Activated B cell treated with CpG ODN at 0.5 μM for 24 hours (primary cell): ENCODE measurements at places on chromosomes 7 and 10.

- no peaks in the 10 kb centered on the region for H3K27me3 ChIP-seq
- peaks cover 41% of the 10 kb centered on the region for H3K4me1 ChIP-seq
- H3K36me3 ChIP-seq, result no peaks in the 10 kb centered on the region
- H3K27ac ChIP-seq, result no peak overlapping the region
- no peak overlapping the region for H3K4me3 ChIP-seq
These were observed 17.3 kb downstream of the FAM107B start for GRCh38 chr10:14757394-14757793.

DNA sequence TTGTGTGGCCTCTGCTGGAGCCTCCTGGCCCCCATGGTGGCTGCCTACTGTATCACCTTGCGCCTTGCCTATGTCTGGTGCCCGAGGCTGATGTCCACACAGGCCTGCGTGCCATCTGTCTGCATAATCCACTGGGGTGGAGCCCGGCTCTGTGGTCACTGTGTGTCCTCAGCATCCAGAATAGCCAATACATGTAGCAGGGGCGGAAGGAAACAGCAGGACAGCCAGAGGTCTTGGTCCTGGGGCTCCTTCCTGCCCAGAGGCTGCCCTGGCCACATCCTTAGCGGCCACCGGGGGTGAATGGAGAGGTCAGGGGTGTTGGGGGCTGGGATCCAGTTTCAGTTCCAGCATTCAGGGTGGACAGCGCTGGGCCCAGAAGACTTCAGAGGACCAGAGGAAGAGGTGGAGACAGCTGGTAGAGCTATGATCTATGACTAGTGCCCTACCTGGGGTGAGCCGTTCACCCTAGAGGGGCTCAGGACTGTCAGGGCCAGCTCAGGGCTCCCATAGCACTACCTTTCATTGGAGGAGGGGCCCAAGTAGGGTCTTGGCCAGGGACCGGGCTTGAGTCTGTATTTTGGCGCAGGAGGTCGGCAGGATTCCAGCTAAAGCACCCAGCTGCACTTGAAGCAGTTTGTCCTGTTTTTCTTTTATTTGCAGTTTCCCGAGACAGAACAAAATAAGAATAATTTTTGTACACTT, 15.9 kb downstream of the YKT6 start:
- DNase-seq, result peak; percentile 7
- no peak overlapping the region for H3K4me3 ChIP-seq
- no peaks in the 10 kb centered on the region for H3K27me3 ChIP-seq
- no peak overlapping the region for H3K27ac ChIP-seq
- H3K4me1 ChIP-seq, result peaks cover 10% of the 10 kb centered on the region
- peaks cover 20% of the 10 kb centered on the region for H3K36me3 ChIP-seq

DNA sequence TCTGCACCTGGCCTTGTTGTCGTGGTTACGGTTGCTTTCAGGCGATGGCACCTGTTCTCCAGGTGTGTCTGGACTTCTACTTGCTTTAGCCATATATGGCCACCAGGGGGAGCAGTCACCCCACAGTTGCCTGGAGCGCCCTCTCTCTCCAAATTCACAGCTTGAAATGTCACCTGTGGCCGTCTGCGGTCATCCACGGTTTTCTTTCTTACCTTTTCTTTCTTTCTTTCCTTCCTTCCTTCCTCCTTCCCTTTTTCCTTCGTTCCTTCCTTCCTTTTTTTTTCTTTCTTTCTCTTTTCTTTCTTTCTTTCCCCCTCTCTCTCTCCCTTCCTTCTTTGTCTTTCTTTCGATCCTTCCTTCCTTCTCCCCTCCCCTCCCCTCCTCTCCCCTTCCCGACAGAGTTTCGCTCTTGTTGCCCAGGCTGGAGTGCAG, 150.5 kb upstream of the VKORC1L1 start:
- H3K36me3 ChIP-seq, result peaks cover 15% of the 10 kb centered on the region
- H3K4me1 ChIP-seq, result peaks cover 8% of the 10 kb centered on the region
- no peaks in the 10 kb centered on the region for H3K27me3 ChIP-seq

GRCh38 chr10:76679030-76679429, 958.6 kb downstream of the KCNMA1 start:
- H3K4me3 ChIP-seq, result no peak overlapping the region
- no peaks in the 10 kb centered on the region for H3K4me1 ChIP-seq
- no peaks in the 10 kb centered on the region for H3K36me3 ChIP-seq
- no peak overlapping the region for H3K27ac ChIP-seq
- no peak for DNase-seq

GRCh38 chr10:926075-926698, 5.3 kb downstream of the LARP4B start:
- H3K36me3 ChIP-seq, result peaks cover 47% of the 10 kb centered on the region
- H3K27me3 ChIP-seq, result no peaks in the 10 kb centered on the region
- no peak for DNase-seq
- no peak overlapping the region for H3K27ac ChIP-seq

DNA sequence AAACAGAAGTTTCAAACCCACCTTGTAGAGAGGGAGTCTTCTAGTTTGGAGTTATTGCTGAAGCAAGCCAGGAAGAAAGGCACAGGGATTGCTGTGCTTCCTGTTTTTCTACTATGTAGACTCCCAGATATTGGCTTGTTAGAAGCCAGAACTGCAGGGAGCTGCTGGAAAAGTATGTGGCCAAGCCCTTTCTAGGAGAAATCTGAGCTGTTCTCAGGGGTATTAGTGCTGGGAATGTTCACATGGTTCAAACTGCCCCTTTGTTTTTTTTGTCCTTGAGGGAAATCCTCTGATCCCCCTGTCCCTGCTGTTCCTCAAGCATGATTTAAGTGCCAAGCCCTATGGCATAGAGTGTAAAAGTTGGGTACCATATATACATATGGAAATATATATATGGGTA, 184.0 kb downstream of the CCDC7 start:
- H3K27me3 ChIP-seq, result no peaks in the 10 kb centered on the region
- H3K4me1 ChIP-seq, result no peaks in the 10 kb centered on the region

GRCh38 chr7:87872346-87872745, 3.8 kb downstream of the SLC25A40 start:
- H3K27me3 ChIP-seq, result no peaks in the 10 kb centered on the region
- H3K4me1 ChIP-seq, result peaks cover 32% of the 10 kb centered on the region
- DNase-seq, result no peak
- H3K4me3 ChIP-seq, result no peak overlapping the region

GRCh38 chr7:94907811-94908322, 473 bp downstream of the PPP1R9A start:
- peaks cover 45% of the 10 kb centered on the region for H3K27me3 ChIP-seq
- peaks cover 15% of the 10 kb centered on the region for H3K4me1 ChIP-seq
- H3K27ac ChIP-seq, result no peak overlapping the region
- H3K4me3 ChIP-seq, result peak overlapping the region; percentile 71

- no peaks in the 10 kb centered on the region for H3K36me3 ChIP-seq
- no peak overlapping the region for H3K4me3 ChIP-seq
- H3K27me3 ChIP-seq, result no peaks in the 10 kb centered on the region
These were observed 154.6 kb downstream of the EBF3 start for GRCh38 chr10:129809431-129809830.

GRCh38 chr7:28296571-28297483, 115.5 kb upstream of the CREB5 start:
- H3K36me3 ChIP-seq, result no peaks in the 10 kb centered on the region
- no peaks in the 10 kb centered on the region for H3K27me3 ChIP-seq
- no peak overlapping the region for H3K4me3 ChIP-seq

DNA sequence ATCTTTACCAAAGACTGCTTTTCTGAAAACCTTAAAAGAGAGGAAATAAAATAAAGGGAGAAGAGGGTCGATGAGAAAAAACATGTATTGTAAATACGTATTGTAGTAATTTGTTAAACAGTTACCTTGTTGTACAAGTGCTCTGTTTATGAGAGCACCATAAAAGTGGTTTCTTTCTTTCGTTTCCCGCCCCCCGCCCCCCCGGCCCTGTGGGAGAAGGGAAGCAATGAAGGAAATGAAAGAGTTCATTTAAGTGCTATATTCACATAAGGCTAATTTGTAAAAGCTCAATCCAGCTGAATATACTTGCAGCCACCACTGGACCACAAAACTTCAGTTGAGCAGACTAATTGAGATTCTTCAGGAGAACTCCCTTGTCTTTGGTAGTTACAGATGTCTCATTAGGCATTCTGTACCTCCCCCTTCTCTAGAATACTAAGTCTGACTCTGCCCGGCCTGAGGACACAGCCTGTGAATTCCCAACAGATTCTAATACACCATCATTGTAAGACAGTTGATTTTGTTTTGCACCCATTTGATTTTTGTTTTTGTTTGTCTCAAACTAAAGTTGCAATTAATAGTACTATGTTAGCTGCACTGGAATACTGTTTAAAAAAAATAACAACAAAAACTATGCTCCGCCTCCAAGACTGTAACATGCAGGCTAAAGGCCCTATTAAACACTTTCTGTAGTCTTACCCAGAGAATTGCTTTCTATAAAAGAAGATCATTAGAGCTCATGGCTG, 124.9 kb downstream of the ARHGAP12 start:
- no peaks in the 10 kb centered on the region for H3K27me3 ChIP-seq
- peaks cover 6% of the 10 kb centered on the region for H3K4me1 ChIP-seq
- no peak overlapping the region for H3K4me3 ChIP-seq
- no peak for DNase-seq
- H3K36me3 ChIP-seq, result peaks cover 34% of the 10 kb centered on the region

GRCh38 chr7:34823650-34824258, 165.7 kb downstream of the NPSR1 start:
- no peak overlapping the region for H3K4me3 ChIP-seq
- no peaks in the 10 kb centered on the region for H3K36me3 ChIP-seq
- no peak overlapping the region for H3K27ac ChIP-seq
- no peaks in the 10 kb centered on the region for H3K4me1 ChIP-seq
- no peak for DNase-seq
- peaks cover 4% of the 10 kb centered on the region for H3K27me3 ChIP-seq

DNA sequence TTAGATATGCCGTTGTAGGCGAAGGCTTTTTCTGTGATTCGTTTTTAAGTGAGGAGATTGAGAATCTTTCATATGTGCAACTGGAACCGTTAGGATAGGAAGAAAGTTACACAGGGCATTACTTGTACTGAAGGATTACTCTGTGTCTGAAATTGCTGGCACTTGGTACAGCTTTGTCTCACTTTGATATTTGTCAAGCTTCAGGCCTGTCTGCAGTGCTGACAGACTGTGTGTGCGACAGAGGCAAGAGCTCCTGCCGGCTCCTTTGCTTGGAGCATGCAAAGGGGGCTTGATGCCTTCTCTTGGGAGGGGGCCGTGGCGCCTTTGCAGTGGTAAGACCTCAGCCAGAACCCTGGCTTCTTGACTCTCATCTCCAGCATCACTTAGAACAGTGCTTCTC, 45.8 kb downstream of the CCNY start:
- no peaks in the 10 kb centered on the region for H3K27me3 ChIP-seq
- H3K4me3 ChIP-seq, result no peak overlapping the region
- no peak for DNase-seq
- no peak overlapping the region for H3K27ac ChIP-seq
- H3K4me1 ChIP-seq, result peaks cover 51% of the 10 kb centered on the region

GRCh38 chr10:78991187-78991586, 77.6 kb upstream of the ZMIZ1 start:
- peaks cover 29% of the 10 kb centered on the region for H3K4me1 ChIP-seq
- no peak overlapping the region for H3K4me3 ChIP-seq
- H3K27me3 ChIP-seq, result peaks cover 22% of the 10 kb centered on the region
- H3K36me3 ChIP-seq, result no peaks in the 10 kb centered on the region

DNA sequence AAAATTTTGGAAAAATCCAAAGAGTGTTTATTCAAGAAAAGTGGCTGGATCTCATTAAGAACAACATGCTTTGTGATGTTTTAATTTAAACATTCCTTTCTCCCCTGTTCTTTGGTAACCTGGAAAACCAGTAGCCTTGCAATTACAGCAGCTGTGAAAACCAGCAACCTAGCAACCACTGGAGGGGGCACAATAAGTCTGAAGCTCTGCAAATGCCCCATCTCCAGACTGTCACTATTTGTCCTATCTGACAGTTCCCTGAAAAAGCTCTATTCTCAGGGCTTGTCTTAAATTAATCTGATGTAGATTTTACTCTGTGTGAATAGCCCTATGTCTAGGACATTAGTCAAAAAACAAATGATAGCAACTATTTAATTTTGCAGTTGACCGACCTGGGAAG, 137.6 kb upstream of the THSD7A start:
- H3K4me3 ChIP-seq, result no peak overlapping the region
- H3K27me3 ChIP-seq, result no peaks in the 10 kb centered on the region
